OCI-LY7 (cell line): ENCODE measurements at places on chromosomes 2 and 18. TPM values are rescaled to one million over a fixed set of nuclear protein-coding genes. Genes with fewer than 3 reads are reported as not detected.

The ALKAL2 gene
- total RNA-seq, result not detected in 2 replicates

The IHH gene
- total RNA-seq, result not detected in 2 replicates

The LYPD6 gene
- not detected in 2 replicates for total RNA-seq

The UGT1A5 gene
- not detected in 2 replicates for total RNA-seq

The YPEL5 gene
- 52.1 and 66.4 TPM in 2 replicates for total RNA-seq

The MAP3K19 gene
- total RNA-seq, result not detected in 2 replicates

The FHOD3 gene
- 2.4 and 2.5 TPM in 2 replicates for total RNA-seq

The ZDBF2 gene
- total RNA-seq, result 37.0 and 44.3 TPM in 2 replicates

The SPP2 gene
- total RNA-seq, result not detected in 2 replicates

The MDH1B gene
- total RNA-seq, result 0.19 and 0.37 TPM in 2 replicates

The GNLY gene
- not detected in 2 replicates for total RNA-seq

The FAM237A gene
- not detected in 2 replicates for total RNA-seq

The PRR30 gene
- total RNA-seq, result not detected in 2 replicates

The SAG gene
- not detected in 2 replicates for total RNA-seq

The AQP4 gene
- total RNA-seq, result not detected in 2 replicates

The PLEKHH2 gene
- 1.1 and 2.6 TPM in 2 replicates for total RNA-seq

The FRZB gene
- not detected in 2 replicates for total RNA-seq

The RBM43 gene
- total RNA-seq, result 0.83 and 0.91 TPM in 2 replicates

The POU3F3 gene
- 3.1 and 3.3 TPM in 2 replicates for total RNA-seq

The DNAJC5G gene
- total RNA-seq, result 18.1 and 18.2 TPM in 2 replicates

The RFTN2 gene
- total RNA-seq, result not detected in 2 replicates

The NCKAP5 gene
- not detected in 2 replicates for total RNA-seq

The KCNK3 gene
- not detected in 2 replicates for total RNA-seq

The WDFY1 gene
- total RNA-seq, result 33.3 and 38.6 TPM in 2 replicates

The PLB1 gene
- not detected in 2 replicates for total RNA-seq

The IL1B gene
- total RNA-seq, result not detected in 2 replicates

The SOX11 gene
- total RNA-seq, result 13.0 and 14.8 TPM in 2 replicates

The UGT1A9 gene
- total RNA-seq, result not detected in 2 replicates

The PIKFYVE gene
- total RNA-seq, result 50.0 and 52.2 TPM in 2 replicates

The RAB27B gene
- not detected in 2 replicates for total RNA-seq

The PAIP2B gene
- 6.9 and 8.2 TPM in 2 replicates for total RNA-seq

The SOWAHC gene
- not detected in 2 replicates for total RNA-seq

The M1AP gene
- not detected in 2 replicates for total RNA-seq

The GATA6 gene
- not detected in 2 replicates for total RNA-seq

The AP1S3 gene
- 32.1 and 42.6 TPM in 2 replicates for total RNA-seq

The BABAM2 gene
- total RNA-seq, result 32.8 and 33.2 TPM in 2 replicates

The LDLRAD4 gene
- total RNA-seq, result 26.2 and 31.6 TPM in 2 replicates

The TNS1 gene
- total RNA-seq, result not detected in 2 replicates

The OTOS gene
- not detected in 2 replicates for total RNA-seq

The TRAF3IP1 gene
- 12.8 and 13.8 TPM in 2 replicates for total RNA-seq

The GCG gene
- total RNA-seq, result not detected in 2 replicates

The AKAIN1 gene
- total RNA-seq, result not detected in 2 replicates

The PKDCC gene
- total RNA-seq, result not detected in 2 replicates

The SERPINB11 gene
- not detected in 2 replicates for total RNA-seq

The ILKAP gene
- 57.3 and 61.8 TPM in 2 replicates for total RNA-seq

The HOXD13 gene
- not detected in 2 replicates for total RNA-seq

The HMSD gene
- total RNA-seq, result not detected in 2 replicates

The GKN1 gene
- total RNA-seq, result not detected in 2 replicates

The SPIRE1 gene
- 1.1 and 2.4 TPM in 2 replicates for total RNA-seq

The COL4A4 gene
- total RNA-seq, result 5.5 and 7.0 TPM in 2 replicates

The IL18RAP gene
- not detected in 2 replicates for total RNA-seq

The GPR75 gene
- 4.5 and 5.7 TPM in 2 replicates for total RNA-seq

The HOXD4 gene
- not detected in 2 replicates for total RNA-seq
